Ovary (tissue), 10 donors: ENCODE measurements at places on chromosomes 13 and 19. TPM values are rescaled to one million over a fixed set of nuclear protein-coding genes. Genes with fewer than 3 reads are reported as not detected.
A peak's percentile ranks its signal among the peaks of the same experiment; 100 is the strongest.

Gene MADCAM1
- polyA plus RNA-seq = not detected

Gene PLPPR3
- 0.18 TPM for polyA plus RNA-seq

Gene NKG7
- 4.4 TPM for polyA plus RNA-seq

Gene LGALS13
- not detected for polyA plus RNA-seq

Gene KCTD4
- polyA plus RNA-seq = not detected

Gene CBY2
- polyA plus RNA-seq = not detected

Gene ODAD3
- 1.1 TPM for polyA plus RNA-seq

Gene CAMSAP3
- polyA plus RNA-seq = 0.57 TPM

Gene ZFR2
- 0.17 TPM for polyA plus RNA-seq

Gene ZNF382
- polyA plus RNA-seq = 1.8 TPM

Gene KCNC3
- 0.45 TPM for polyA plus RNA-seq

Gene GRIN2D
- 0.12 TPM for polyA plus RNA-seq

Gene C19orf85
- polyA plus RNA-seq = not detected

- no peak for DNase-seq
Observed at GRCh38 chr13:72754111-72754510, 26.4 kb downstream of the BORA start.

- no peak for DNase-seq
Observed at GRCh38 chr19:10805758-10806247, 30.2 kb downstream of the TMED1 start.

GRCh38 chr13:27595055-27595811, 25.1 kb downstream of the LNX2 start:
- no peak for DNase-seq

- DNase-seq = no peak
Observed at GRCh38 chr19:33502521-33502920, 19.1 kb downstream of the PEPD start.

GRCh38 chr19:5436948-5437306, 18.3 kb upstream of the ZNRF4 start:
- DNase-seq = no peak

- no peak for DNase-seq
Observed at GRCh38 chr19:12767150-12767549, 8.2 kb downstream of the HOOK2 start.

GRCh38 chr19:44741841-44742329, 6.6 kb upstream of the BCL3 start:
- DNase-seq = peak; percentile 99

GRCh38 chr19:30430206-30430734, 58.1 kb downstream of the ZNF536 start:
- no peak for DNase-seq

DNA sequence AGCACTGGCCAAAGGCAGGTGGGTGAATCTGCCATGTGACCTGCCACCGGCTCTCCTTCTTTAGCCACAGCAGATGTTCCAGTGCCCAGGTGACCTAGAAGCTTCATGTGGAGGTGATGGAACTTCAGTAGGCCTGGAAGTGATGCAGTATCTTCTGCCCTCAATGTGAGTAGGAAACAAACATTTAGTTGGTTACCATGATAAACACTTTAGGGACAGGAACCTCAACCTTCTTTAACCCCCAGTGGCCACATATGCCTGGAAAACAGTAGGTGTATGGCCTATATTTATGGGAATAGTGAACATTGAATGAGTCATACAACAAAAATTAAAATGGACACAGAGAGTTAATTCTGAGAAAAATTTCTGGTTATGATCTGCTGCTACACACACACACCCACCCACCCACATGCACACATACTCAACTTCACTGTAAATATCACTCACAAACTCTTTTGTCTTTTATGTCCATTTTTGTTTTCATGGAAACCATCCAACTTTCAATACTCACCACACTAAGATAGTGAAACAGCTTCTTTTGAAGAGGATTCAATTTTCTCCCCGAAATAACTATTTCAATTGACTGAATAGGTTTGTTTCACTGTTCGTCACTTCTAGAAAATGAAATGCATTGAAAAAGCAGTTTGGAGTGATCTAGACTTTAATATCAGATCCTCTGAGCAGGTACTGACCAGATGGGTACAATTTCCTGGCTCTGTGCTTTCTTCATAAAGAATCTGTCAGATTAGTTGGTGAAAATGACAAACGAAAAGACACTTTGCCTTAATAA, 97.3 kb downstream of the STARD13 start:
- DNase-seq = no peak

GRCh38 chr13:25783601-25784024, 268.2 kb downstream of the SHISA2 start:
- no peak for DNase-seq

DNA sequence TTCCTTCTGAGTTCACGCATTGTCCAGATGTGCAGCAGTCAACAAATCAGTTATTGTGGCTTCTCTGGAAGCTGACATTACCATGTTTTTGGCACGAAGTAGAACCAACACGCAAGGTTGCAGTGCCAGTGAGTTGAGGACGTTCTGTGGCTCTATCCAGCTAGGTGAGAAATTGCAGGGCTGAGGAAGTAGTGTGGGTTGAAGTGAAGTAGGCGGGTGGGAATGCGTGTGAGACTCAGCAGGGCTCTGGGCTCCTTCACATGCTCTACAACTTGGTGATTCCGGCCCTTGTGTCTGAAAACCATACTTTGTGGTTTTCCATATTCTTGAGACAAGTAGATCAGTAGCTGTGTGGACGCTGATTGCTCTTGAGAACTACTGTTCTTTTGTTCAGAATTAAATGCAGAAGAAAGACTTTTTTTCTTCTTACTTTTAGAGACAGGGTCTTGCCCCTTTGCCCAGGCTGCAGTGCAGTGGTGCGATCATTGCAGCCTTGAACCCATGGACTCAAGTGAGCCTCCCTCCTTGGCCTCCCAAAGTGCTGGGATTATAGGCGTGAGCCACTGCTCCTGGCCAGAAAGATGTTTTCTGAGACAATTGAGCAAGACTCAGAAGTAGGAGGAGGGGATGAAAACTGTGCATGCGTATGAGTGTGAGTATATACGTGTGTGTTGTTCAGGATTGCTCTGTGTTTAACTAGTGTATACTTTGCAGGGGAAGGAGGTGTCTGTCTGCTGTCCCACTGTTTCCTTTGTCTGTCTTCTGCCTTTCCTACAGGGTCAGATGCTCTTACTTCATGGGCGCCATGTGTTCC, 46.2 kb downstream of the GATAD2A start:
- DNase-seq = no peak

- DNase-seq = peak; percentile 44
Observed at GRCh38 chr19:4803736-4804695, 12.5 kb downstream of the FEM1A start.

GRCh38 chr19:47247308-47247990, 8.9 kb upstream of the CCDC9 start:
- peak; percentile 78 for DNase-seq

DNA sequence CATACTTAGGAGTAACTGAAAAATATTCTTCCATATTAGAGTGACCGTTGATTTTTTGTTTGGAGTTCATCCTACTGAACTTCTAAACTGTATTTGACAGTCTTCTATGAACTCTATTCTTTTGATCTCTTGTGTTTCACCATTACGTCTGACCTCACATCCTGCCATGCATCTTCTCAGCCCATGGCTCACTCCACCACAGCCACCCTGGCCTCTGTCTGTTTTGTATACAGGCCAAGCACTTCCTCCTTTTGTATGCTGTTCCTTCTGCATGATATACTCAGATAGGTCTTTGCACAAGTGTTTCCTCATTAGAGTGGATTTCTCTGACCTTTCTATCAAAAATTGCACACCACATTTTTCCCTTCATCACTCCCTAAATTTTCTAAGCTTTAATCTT, 119.9 kb downstream of the MAB21L1 start:
- DNase-seq = no peak

- peak; percentile 34 for DNase-seq
Observed at GRCh38 chr19:1503089-1503924, 9.5 kb downstream of the ADAMTSL5 start.

GRCh38 chr19:1082165-1082927, 12.8 kb downstream of the POLR2E start:
- DNase-seq = peak; percentile 54

- DNase-seq = peak; percentile 69
Observed at GRCh38 chr19:17220207-17220758, 5.1 kb downstream of the USE1 start.

GRCh38 chr13:34507630-34508029, 434.4 kb upstream of the NBEA start:
- no peak for DNase-seq

- DNase-seq = peak; percentile 75
Observed at GRCh38 chr19:42255766-42256745, 1.1 kb upstream of the ERF start.

DNA sequence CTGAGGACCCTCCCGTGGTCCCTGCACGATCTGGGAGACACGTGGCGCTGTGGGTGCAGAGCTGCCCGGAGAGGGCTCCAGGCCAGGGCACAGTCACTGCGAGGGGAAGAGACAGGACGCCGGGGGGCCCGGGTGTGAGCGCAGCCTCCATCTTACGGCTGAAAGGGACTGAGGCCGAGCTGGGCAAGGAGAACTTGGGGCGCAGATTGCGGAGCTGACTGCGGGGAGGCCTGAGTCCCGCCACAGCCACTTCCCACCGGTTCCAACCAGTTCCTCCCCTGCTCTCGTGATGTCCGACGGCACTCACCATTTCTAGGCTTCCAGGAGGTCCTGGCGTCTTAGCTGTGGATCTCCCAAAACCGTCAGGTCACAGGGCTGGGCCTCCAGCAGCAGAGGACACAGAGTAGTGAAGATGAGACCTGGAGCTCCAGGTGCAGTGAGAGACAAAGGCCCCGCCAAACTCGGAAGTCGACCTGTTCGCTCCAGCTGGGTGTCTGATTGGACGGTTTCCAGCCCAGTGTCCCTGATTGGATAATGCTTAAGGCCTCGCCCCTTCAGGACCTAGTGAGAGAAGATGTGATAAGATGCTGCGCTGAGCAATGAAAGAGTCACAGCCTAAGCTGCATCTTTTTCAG, 4.8 kb upstream of the ZNF253 start:
- no peak for DNase-seq

DNA sequence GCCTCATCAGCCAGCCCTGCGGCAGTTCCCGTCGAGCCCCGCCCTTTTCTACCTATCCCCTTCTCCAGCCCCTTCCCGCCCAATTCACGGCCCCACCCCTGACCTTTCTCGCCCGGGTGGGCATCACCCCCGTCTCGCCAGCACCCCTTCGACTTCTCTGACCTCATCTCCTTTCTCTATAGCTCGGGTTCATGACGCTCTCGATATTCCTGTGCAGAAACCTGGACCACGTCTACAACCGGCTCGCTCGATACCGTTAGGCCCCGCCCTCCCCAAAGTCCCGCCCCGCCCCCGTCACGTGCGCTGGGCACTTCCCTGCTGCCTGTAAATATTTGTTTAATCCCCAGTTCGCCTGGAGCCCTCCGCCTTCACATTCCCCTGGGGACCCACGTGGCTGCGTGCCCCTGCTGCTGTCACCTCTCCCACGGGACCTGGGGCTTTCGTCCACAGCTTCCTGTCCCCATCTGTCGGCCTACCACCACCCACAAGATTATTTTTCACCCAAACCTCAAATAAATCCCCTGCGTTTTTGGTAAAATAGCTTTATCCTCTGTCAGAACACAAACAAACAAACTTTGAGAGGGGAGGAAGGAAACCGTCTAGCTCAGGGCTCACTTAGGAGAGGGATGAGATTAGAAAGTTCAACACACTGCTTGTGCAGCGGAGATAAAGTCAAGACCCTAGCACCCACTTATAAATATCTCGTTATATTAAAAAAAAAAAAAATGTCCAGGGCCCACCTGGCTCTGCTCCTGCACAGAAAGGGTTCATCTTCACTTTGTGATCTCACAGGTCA, 5.1 kb downstream of the CD37 start:
- peak; percentile 74 for DNase-seq

GRCh38 chr13:26977541-26977940, 194.1 kb downstream of the USP12 start:
- no peak for DNase-seq

GRCh38 chr13:21341637-21342422, 117.3 kb downstream of the ZDHHC20 start:
- no peak for DNase-seq

DNA sequence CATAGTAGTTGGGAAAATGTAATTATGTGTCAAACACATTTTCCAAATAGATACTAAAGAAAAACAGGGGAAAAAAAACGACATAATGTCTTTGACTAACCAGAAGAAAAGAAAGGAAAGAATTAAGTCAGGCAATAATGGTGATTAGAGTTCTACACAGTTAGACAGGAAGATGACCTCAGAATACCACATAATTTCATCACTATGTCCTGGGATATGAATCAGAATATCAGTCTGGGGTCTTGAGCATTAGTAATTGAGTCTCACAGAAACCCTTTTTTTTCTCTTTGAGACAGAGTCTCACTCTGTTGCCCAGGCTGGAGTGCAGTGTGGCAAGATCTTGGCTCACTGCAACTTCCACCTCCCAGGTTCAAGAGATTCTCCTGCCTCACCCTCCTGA, 503.4 kb downstream of the SLITRK1 start:
- no peak for DNase-seq

- no peak for DNase-seq
Observed at GRCh38 chr19:14002571-14003250, 3.4 kb downstream of the RFX1 start.

- no peak for DNase-seq
Observed at GRCh38 chr13:108662528-108662927, 33.1 kb downstream of the MYO16 start.

GRCh38 chr19:49954933-49955332, 6.0 kb downstream of the SIGLEC11 start:
- DNase-seq = no peak

DNA sequence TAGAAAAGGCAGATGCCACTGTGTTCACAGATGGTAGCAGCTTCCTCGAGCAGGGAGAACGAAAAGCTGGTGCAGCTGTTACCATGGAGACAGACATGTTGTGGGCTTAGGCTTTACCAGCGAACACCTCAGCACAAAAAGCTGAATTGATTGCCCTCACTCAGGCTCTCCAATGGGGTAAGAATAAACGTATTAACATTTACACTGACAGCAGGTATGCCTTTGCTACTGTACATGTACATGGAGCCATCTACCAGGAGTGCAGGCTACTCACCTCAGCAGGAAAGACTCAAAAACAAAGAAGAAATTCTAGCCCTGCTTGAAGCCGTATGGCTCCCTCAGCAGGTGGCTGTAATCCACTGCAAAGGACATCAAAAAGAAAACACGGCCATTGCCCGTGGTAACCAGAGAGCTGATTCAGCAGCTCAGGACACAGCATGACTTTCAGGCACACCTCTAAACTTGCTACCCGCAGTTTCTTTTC, 197.7 kb downstream of the ZNF737 start:
- DNase-seq = no peak

- DNase-seq = no peak
Observed at GRCh38 chr13:74221752-74222151, 87.5 kb upstream of the KLF12 start.

DNA sequence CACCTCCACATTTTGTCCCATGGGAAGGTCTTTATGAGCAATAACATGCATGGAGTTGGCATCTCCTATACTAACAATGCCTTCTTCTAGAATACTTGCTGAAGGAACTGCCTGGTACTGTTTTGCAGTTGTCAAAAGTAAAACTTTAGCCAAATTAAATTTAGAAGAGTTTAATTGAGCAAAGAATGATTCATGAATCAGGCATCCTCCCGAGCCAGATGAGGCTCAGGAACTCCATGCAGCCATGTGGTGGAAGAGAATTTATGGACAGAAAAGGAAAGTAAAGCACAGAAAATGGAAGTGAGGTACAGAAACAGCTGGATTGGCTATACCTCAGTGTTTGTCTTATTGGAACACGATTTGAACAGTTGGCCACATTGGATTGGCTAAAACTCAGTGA, 1081.9 kb downstream of the SLITRK1 start:
- no peak for DNase-seq

- peak; percentile 59 for DNase-seq
Observed at GRCh38 chr19:45179072-45179891, 698 bp downstream of the BLOC1S3 start.

GRCh38 chr13:34808649-34809048, 133.4 kb upstream of the NBEA start:
- no peak for DNase-seq

- DNase-seq = peak; percentile 28
Observed at GRCh38 chr13:97141564-97142005, 80.5 kb upstream of the MBNL2 start.
